GM06990 (cell line): ENCODE measurements at places on chromosomes 1 and 21.

GRCh38 chr1:19429611-19430010 is 55.7 kb downstream of the CAPZB start:
- DNase-seq: no peak

- DNase-seq: no peak
These were observed 57.2 kb downstream of the AKT3 start for GRCh38 chr1:243792891-243793290.

DNA sequence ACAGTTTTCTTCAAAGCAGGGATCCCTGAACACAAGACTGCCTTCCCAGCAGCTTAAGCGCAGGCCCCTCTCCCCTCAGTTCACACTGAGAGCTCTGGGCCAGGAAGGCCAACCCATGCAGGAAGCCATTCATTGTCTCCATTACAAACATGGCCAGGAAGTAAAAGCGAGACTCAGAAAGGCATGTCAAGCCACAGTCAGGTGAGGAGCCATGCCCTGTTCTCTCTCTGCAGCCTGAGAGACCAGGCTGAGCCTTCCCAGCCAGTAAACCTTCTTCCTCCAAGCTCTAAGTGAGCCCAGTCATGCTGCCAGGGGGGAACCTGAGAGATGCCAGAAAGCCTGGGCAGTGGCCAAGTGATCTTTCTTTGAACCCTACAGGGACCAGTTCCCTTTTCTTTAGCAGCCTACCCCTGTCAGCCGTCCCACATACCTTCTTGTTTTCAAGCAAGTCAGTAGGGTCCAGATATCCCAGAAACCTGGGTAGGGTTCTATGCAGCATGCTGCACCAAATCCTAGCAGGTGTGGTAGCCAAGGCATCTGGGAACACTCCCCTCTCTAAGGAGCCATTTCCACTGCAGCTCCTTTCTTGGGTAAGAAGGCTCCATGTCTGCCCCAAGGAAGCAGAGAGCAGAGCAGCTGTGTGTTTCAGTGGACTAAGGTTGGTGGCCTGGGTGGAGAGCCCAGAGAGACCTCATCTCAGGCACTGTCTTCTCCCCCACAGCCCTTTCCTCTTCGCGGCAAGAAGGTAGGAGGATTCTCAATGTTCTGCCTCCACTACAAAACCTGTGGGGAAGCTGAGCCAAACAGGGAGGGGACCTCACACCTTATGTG is 977 bp downstream of the TRAF3IP3 start:
- peak; percentile 53 for DNase-seq

DNA sequence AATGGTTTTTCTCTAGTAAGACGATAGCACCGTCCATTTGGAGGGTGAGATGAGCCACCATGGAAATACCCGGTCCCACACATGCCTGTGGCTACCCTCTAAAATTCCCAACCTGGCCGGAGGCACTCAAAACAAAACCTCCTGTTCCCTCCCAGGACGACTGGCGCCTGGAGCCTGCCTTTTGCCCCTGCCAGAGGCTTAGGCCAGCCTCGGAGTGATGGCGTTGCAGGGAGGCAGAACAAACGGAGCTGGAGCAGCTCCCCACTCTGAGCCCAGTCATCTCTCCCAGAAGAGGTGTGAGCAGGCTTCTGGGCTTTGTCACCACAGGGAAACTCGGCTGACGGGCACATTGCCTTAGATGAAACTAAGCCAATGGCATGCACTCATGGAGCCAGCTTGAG is 213.7 kb upstream of the HOOK1 start:
- no peak for DNase-seq

DNA sequence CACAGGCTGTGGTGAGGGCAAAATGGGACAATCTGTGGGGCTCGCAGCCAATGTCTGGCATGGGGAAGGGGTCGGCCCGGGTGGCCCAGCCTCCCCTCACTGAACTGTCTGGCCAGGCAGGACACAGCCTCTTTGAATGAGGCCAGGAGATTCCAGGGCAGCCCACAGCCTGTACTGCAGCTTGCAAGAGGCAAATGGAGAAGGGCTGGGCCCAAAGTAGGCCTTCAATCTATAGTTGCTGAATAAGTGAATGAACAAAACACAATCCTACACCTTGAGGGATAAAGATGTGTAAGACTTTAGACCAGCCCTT is 23.2 kb downstream of the SLC27A3 start:
- DNase-seq: no peak

DNA sequence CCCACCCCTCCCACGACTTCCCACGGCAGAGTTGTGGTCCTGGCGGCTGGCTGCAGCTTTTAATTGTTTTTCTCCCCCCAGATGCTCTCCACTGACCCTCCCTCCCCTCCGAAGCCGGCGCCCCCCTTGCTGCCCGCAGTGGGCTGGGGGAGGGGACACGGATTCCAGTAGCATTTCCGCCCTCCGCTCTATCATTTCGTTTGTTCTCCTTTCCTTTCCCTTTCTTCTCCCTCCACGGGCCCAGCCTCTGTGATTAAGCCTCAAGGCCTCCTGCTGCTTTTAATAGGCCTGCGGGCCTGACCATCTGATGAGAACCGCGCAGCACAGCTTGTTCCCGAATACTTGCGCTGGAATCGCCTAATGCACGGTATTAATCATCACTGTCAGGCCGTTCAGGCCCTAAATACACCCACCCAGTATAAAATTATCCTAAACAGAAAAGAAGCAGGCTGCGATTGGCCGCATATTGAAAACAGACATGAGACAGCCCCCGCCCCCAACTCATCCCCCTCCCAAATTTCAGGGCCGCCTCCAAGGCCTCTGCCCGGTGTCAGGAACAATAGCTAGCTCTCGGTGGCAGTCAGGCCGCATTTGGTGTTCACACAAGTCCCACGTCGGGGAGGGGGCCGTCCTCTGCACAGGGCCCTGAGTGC is 102.0 kb upstream of the ARHGEF16 start:
- no peak for DNase-seq

GRCh38 chr1:43423672-43424550 is 29.8 kb downstream of the HYI start:
- DNase-seq: no peak

GRCh38 chr1:219880765-219881457 is 47.4 kb downstream of the SLC30A10 start:
- DNase-seq: no peak

GRCh38 chr1:46583494-46583893 is 20.6 kb downstream of the MKNK1 start:
- DNase-seq: no peak

GRCh38 chr1:205375835-205376545 is 19.3 kb upstream of the KLHDC8A start:
- no peak for DNase-seq

GRCh38 chr1:155944444-155944799 is 3.0 kb downstream of the RXFP4 start:
- DNase-seq: no peak

- no peak for DNase-seq
These were observed 74.1 kb upstream of the IRF2BP2 start for GRCh38 chr1:234683861-234684632.

DNA sequence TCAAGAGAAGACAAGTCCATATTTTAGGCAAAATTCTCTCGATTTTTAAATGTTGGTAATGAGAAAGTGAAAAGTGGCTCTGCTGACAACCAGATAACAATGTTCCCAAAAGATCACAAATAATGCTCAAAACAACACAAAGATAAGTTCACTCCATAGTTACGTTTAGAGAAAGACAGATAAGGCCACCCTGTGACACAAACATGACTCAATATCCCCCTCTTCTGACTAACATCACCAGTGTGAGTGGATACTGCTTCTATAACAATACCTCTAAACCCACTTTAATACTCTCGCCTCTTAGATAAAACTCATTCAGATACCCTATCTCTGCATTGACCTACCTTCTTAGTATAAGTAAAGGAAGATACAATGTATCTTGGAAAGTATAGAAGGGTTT is 51.2 kb upstream of the RGS7 start:
- DNase-seq: no peak

- DNase-seq: no peak
These were observed 330.6 kb downstream of the RPS6KC1 start for GRCh38 chr1:213381572-213382084.

DNA sequence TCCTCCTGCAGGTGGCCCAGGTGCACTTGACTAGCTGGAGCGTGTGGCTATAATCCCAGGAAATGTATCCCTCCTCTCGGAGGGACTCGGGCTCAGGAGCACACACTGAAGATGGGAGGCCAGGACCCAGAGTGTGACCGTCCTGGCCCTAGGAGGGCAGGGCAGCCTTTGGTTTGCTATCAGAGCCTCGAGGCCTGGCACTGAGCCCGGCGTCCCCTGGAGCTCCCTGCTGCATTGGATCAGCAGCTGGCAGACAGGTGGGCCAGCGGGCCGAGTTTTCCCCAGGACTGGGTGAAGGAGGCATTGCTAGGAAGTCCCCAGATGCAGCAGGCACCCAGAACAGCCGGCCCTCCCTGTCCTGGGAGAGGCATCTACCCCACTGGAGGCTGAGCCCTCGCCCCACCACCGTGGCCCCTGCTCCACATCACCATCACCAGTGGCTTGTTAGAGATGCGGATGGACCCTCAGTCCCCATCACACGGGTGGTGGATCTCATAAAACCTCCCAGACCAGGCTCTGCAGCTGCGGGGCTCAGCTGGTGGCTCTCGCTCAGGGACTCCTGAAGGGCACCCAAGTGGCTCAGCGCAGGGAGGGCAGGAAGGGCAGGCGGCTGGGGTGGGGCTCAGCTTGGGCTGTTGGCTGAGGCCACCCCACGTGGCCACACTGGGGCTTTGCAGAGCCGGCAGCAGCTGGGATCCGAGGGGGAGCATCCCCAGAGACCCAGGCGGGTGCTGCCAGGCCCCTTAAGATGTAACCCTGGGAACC is 32.7 kb upstream of the POFUT2 start:
- DNase-seq: no peak

GRCh38 chr1:240188139-240188538 is 96.5 kb downstream of the FMN2 start:
- no peak for DNase-seq

GRCh38 chr1:41673378-41673777 is 188.9 kb upstream of the EDN2 start:
- DNase-seq: no peak

DNA sequence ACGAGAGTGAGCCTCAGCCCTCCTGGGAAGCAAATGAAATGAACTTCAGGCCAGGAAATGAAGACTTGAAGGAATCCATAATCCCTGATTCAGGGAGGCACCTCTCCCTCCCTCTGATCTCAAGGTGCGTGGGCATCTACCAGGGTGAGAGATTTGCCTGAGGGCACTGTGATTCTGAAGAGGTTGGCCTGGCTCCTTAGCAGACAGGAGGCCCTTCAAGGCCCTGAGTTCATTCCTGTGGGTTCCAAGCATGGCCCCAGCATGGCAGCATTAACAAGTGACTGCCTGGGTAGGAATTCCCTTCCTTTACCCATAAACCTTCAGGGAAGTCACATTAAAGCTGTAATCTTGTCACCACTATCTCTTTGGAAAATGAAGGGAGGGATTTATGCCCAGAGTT is 29.8 kb upstream of the IFNGR2 start:
- no peak for DNase-seq

GRCh38 chr21:33011462-33011861 is 14.3 kb upstream of the OLIG2 start:
- DNase-seq: no peak

- DNase-seq: no peak
These were observed 10.0 kb upstream of the C1orf115 start for GRCh38 chr1:220680085-220680687.

- peak; percentile 24 for DNase-seq
These were observed 477.2 kb upstream of the CAMK1G start for GRCh38 chr1:209106237-209106741.

- no peak for DNase-seq
These were observed 101.6 kb downstream of the AJAP1 start for GRCh38 chr1:4755864-4756504.

DNA sequence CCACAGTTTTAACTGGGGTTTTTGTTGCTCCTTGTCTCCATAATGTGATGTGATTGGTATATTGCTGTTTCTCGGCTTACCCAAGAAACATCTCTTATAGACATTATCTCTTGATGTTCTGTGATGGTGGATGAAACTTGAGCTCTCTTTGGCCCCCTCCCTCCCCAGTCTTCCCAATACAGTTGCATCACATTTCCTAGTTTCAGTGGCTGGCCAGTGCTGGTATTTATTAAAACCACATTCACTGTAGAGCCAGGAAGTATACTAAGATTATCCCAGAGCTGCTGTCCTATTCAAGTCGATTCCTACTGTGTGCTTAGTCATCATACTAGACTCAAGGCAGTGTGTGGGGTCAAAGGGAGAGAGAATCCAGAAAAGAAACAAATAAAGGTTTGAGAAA is 244.4 kb downstream of the KAZN start:
- no peak for DNase-seq

- no peak for DNase-seq
These were observed 62.2 kb downstream of the NOS1AP start for GRCh38 chr1:162131400-162132321.

DNA sequence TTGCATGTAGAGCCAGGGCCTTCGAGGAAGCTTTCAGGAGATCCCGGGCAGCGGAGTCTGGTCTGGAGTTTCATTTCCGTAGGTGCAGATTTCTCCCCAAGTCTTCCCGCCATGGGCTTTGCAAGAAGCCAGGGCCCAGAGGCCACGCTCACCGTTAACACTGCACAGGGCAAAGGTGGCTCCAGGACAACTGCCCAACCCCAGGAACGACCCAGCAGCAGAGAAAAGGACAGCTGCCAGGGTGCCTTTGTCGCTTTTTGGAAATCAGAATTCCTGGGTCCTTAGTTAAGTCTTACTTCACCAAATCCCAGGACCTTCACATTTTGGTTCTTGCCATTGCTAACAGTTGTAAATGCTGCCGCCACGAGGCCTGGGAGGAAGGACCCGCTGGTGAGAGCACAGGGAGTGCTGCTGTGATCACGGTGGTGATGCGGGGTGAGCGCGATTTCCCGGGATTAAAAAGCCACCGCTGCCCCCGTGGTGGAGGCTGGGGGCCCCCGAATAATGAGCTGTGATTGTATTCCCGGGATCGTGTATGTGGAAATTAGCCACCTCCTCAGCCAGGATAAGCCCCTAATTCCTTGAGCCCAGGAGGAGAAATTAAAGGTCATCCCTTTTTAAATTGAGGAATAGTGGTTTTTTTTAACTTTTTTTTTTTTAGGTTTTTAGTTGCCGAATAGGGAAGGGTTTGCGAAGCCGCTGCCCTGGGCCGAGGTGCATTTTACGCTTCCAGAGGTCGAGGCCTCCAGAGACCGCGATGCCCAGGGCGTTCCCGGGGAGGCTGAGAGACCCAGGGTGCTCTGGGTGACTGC is 8.2 kb downstream of the SIM2 start:
- no peak for DNase-seq

DNA sequence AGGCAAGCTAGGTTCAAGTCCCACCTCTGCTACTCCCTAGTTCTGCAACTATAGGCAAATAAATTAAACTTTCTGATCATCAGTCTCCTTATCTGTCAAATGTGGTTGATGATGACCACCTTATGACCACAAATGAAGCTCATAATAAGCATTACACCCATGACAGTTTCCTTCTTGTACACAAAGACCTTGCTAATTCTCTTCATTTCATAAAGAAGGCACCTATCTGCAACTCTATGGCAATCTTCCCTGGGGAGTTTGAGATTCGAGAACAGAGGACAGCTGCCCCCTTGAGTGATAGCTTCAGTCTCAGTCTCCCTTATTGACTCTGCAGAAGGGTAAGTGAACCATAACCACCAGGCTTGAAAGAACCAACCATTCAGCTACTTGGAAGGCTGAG is 503.1 kb upstream of the DAB1 start:
- DNase-seq: peak; percentile 5

- no peak for DNase-seq
These were observed 929 bp downstream of the SUMO3 start for GRCh38 chr21:44816761-44817505.
